ENCODE measurements at places on chromosomes 11 and 22.

DNA sequence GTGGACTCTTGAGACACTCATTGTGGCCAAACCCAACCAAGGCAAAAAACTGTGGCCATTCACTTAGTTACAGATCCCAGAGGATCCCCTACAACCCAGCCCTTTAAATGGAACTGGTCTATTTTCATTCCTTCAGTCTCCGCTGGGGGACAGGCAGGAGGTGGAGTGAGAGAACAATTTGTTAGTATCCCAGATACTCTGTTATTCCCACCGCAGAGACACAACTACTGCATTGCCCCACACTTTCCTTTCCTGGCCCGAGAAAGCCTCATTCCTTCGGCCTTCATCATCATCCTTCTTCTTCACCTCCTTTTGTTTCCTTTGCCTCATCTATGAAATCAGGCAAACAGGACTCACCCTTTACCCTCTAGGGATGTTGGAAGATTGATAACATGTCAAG is 191.1 kb downstream of the NTM start:
- no peak for DNase-seq

DNA sequence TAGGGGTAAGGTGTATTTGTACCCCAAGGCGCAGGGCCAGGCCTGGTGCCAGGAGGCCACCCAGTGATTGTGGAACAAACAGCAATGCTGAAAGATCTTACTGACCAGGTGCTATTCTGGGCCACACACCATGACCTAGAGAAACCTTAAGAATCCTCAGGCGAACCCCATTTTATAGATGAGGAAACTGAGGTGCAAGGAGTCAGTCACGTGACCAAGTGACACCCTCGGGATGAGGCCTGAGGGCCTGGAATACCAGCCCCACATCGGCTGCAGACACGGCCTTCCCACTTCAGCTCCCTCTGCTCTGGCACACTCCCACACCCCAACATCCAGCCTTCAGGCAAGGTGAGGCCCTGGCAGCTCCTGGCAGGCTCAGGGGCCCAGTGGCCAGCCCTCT is 13.1 kb downstream of the CABP7 start:
- no peak for DNase-seq

- DNase-seq: no peak
These were observed 284.4 kb upstream of the B3GAT1 start for GRCh38 chr11:134696455-134696854.

- DNase-seq: no peak
These were observed 114.4 kb upstream of the API5 start for GRCh38 chr11:43197379-43197778.

DNA sequence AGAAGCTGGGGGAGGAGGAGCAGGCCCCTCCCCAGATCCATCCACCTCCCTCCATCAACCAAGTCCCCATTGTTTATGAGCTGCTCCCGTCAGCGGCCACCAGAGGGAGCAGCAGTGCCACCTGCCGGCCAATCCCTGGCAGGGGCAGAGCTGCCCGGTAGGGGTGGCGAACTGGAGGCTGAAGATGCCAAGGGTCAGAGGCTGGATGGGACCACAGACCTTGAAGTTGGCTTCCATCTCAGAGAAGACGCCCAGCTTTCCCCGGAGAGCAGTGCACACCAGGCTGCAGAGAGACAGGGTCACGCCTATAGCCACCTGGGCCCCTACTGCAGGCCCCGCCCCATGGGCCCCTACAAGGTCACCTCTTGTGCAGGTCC is 3.6 kb downstream of the FIBP start:
- peak; percentile 72 for DNase-seq

GRCh38 chr22:43854121-43854785 is 8.1 kb downstream of the SULT4A1 start:
- DNase-seq: no peak

DNA sequence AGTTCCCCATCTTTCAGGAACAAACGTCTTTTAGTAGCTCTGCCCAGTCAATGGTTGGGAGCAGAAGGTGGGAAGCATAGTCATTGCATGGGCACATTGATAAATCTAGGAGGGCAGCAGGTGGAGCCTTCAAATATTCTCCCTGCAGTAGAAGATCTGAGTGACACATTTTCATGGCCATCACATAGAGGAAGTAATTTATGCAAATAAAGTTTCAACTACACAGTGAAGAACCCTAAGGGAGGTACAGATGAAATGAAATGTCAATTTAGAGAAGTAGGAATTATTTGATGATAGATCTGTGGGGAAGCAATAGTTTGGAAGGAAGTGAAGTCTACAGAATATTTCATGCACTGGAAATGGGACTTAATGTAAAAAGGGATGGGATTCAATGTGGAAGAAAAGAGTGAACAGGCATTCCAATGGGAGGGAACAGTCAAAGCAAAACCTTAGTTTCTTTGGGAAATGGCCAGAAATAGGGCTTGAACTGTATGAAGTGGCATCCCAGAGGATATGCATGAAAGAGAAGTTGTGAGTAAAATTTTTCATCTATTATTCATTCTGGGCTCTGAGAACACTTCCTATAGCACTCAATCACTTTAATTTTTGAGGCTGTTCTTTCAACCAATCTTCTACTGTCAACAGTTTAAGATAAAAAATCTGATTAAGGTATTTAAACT is 256.2 kb upstream of the LUZP2 start:
- DNase-seq: no peak

GRCh38 chr11:85826116-85826855 is 15.3 kb upstream of the SYTL2 start:
- no peak for DNase-seq

DNA sequence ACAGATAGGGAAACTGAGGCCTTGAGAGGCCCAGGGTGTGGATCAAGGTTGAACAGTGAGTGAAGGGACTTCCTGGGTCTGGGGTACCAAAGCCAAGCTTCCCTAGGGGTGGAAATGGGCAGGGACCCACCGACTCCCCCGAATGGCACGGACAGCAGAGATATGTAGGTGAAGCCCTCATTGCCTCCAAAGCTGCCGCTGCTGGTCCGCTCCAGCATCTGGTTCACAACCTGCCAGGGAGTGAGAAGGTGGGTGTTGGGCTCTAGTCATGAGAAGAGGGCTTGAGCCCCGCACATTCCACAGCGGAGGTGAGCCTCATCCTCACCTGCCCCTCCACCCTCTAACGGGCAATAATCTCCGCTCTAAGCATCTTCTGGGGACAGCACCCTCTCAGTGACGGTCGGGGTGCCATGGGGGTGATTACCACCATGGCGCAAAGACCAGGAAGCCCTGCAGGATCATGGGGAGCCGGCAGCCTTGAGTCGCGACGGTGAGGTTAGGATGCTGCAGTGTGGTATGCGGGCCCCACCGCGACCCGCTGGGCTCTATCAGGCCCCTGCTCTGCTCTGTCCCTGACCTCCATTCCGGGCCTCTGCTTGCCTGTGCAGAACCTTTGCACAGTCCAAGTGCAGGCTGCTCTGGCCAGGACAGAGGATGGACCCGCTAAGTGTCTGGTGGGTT is 10.8 kb downstream of the ALDH3B2 start:
- no peak for DNase-seq

DNA sequence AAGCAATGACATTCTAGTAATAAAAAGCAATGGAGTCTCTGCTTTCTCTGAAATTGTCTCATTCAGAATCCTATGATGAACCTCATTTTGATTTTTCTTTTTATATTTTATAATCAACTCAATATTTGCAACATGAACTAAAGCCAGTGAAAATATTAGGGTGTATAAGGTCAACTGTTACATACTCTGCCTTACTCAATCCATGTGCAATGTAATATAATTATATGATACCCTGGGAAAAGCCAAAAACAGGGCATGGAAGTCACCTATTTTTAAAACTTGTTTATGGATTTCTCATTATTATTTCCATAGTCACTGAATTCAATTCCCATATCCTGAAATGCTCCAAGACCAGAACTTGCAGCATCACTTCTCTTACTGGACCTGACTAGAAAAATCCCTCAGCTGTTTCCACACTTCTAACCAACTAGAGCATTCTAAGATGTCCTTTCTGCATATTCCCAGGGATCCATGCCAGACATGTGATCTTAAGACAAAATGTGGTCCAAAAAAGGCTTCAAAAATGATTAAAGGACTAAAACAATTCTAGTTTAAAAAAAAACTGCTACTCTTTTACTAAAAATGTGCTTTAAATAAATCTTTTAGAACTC is 97.3 kb downstream of the GUCY1A2 start:
- DNase-seq: no peak

- no peak for DNase-seq
These were observed 42.4 kb downstream of the ADAMTS8 start for GRCh38 chr11:130386056-130386455.

DNA sequence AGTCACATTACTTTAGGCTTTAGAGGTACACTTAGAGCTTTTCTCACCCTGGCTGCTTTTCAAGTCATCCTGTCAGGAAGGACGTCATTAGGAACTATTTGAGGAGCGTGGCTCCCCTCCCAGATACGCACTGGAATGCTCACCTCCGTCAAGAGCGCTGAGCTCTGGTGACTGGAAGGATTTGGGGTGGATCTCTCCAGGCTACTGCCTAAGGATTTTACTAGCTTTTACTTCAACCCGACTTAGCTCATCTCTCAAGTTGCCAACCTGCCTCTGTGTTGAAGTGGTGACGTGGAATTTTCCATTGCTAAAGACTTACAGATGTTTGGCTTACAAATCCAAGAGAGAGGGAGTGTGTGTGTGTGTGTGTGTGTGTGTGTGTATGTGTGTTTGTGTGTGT is 355.3 kb upstream of the CCDC90B start:
- no peak for DNase-seq

- no peak for DNase-seq
These were observed 11.7 kb downstream of the EIF3L start for GRCh38 chr22:37860796-37861421.

All from NCI-H345 (cell line).